ENCODE measurements at places on chromosomes 6 and 20. TPM values are rescaled to one million over a fixed set of nuclear protein-coding genes. Genes with fewer than 3 reads are reported as not detected.

DNA sequence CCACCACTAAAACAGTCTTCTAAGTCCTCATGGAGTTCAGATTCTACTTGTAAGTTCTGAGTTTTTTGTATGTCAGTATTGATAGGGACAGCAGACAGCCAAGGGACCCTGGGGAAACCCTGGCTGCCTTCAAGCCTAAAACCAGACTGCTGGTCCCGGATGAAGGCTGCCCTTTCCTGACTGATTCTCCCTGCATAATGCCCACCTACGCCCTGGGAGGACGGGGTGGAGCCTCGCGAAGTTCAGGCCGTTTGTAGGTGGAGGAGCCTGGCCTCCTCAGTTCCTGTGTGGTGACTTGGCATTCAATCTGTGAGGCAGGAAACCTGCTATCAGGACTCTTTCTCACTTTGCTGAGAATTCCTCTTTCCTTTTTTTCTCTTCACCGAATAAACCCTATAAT lies 120.3 kb upstream of the LGSN start:
- DNase-seq, result no peak

- no peak for DNase-seq
These were observed 454.5 kb upstream of the ID4 start for GRCh38 chr6:19382676-19383075.

DNA sequence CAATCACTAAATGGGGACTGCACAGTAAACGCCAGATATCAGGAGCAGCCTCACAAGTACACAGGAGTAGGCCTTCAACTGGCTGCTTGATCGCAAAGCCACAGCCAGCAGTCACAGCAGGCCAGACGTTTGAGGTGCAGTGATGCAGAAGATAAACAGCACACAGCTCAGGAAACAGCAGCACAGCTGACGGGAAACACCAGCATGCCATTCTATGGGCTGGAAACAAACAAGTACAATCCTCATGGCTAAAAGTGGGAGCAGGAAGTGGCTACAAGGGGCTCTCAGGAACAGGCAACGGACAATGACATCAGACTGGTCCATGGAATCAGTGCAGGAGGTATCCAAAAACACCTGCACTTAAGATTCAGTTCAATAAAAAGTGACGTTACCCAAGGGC lies 111.0 kb downstream of the DTNBP1 start:
- DNase-seq, result no peak

DNA sequence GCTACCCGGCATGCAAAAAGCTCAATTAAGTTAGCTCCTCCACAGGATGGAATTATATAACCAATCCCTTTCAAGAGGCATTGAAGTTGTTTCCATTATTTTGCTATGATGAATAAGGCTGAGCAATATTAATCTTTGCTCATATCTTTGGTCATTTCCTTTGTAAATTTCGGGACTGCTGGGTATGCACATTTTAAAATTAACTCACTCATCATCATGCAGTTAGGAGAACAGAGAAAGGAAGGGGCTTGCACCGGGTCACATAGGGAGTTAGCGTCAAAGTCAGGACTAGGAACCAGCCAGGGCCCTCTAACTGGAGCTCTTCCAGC lies 430 bp upstream of the FAM110A start:
- DNase-seq, result no peak

DNA sequence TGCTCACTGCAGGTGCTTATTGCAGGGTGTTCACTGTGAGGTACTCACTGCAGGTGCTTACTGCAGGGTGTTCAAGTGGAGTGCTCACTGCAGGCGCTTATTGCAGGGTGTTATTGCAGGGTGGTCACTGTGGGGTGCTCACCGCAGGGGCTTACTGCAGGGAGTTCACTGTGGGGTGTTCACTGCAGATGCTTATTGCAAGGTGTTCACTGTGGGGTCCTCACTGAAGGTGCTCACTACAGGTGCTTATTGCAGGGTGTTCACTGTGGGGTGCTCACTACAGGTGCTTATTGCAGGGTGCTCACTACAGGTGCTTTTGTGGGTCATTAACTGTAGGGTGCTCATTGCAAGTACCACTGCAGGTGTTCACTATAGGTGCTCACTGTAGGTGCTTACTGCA lies 20.2 kb downstream of the APMAP start:
- DNase-seq, result no peak

GRCh38 chr6:31676322-31676903 lies 4.5 kb downstream of the LY6G5C start:
- no peak for DNase-seq

DNA sequence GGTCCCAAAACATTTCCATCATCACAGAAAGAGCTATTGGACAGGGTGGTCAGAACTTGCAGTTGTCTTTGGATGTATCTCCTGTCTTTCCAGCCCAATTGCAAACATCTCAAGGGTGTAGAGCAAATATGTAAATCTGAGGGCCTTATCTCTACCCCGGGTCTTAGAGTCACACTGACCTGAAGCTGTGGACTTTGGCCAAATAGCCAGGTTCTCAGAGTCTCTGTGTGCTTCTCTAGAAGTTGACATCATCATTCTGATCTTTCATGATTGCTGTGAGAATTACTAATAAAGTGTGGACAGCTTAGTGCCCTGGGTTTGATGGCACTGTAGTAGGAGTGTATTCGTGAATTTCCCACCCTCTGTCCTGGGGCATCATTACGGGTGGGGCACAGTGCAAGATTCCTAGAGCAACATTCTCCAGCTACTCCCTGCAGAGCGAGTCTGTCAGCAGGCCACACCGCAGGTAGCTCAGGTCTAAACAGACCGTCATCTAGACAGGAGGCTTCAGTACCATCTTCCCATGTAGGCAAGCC lies 71.1 kb downstream of the SLC24A3 start:
- no peak for DNase-seq

DNA sequence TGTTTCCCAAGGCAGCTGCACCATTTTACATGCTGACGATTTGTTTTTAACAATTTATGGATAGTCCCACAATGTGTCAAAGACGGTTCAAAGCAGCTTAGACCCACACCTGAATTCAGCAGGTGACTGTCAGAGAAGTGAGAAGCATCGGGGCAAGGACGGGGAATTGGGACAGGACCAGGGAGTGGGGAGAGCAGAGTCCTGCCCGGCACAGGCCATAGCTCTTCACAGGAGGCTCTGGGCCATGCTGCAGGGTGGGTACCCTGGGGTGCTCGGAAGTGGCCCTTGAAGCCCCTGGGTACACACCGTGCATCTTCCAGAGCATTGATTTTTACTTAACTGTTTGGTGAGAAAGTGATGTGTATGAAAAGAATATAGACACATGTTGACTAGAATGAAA lies 33.2 kb upstream of the PHACTR3 start:
- DNase-seq, result no peak

GRCh38 chr6:157561414-157561790 lies 180.4 kb downstream of the ZDHHC14 start:
- DNase-seq, result no peak

- no peak for DNase-seq
These were observed 593 bp upstream of the COL9A3 start for GRCh38 chr20:62816031-62816883.

DNA sequence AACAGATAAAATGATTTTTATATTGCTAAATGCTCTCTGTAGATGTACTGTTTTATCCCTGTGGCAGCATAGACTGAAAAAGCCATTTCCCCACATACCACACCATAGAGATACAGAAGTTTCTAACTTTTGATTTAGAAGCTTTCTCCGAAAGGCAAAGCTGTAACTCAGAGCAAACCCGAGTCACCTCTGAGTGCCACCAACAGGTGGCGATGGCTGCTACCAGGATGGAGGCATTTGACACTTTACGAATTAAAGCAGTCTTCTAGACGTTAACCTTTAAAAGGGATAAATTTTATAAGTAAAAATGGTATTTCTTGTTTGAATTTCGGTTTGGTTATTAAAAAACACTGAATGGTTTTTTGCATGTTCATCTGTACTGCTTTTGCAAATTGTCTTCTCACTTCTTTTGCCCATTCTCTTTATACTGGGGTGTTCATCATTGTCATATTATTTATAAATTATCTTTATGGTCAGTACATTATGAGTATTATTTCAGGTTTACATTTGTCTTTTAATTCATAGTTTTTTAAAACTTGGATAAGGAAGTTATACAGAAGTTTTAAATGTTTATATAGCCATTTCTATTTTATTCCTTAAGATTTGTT lies 201.0 kb upstream of the CEP162 start:
- DNase-seq, result peak; percentile 71

- no peak for DNase-seq
These were observed 78.3 kb upstream of the MMS22L start for GRCh38 chr6:97361286-97361685.

RHAG gene
- total RNA-seq, result 0.62 TPM

TXLNB gene
- 133 TPM for total RNA-seq

SPATA25 gene
- total RNA-seq, result 1.1 TPM

ATP6V1G2 gene
- total RNA-seq, result 2.1 TPM

RNF217 gene
- total RNA-seq, result 8.5 TPM

Data from left ventricle myocardium superior (tissue), 1 donor.